ENCODE measurements at places on chromosomes 6 and 20. TPM values are rescaled to one million over a fixed set of nuclear protein-coding genes. Genes with fewer than 3 reads are reported as not detected.

DNA sequence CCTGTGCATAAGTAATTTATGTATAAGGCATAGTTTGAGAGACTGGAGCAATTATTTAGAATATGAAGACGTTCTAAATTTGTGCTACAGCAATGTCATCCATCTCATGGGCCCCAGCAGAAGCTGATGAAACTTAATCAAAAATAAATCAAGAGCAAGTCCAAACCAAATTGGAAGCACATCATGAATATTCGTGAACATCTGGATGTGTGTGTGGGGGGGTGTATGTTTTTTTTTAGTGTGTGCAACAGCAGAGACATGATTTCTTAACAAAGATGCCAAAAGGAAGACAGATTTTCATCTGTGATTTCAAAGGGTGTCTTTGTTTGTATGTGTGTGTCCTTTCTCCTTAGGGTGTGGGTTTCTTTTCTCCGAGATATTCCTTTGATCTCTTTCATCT lies 58.9 kb downstream of the SASH1 start:
- no peaks in the 10 kb centered on the region for H3K27me3 ChIP-seq
- no peak overlapping the region for H3K27ac ChIP-seq
- no peak for DNase-seq
- peaks cover 6% of the 10 kb centered on the region for H3K4me1 ChIP-seq
- H3K36me3 ChIP-seq = no peaks in the 10 kb centered on the region

HAO1 gene
- total RNA-seq = not detected

NT5E gene
- total RNA-seq = 281 TPM

DNA sequence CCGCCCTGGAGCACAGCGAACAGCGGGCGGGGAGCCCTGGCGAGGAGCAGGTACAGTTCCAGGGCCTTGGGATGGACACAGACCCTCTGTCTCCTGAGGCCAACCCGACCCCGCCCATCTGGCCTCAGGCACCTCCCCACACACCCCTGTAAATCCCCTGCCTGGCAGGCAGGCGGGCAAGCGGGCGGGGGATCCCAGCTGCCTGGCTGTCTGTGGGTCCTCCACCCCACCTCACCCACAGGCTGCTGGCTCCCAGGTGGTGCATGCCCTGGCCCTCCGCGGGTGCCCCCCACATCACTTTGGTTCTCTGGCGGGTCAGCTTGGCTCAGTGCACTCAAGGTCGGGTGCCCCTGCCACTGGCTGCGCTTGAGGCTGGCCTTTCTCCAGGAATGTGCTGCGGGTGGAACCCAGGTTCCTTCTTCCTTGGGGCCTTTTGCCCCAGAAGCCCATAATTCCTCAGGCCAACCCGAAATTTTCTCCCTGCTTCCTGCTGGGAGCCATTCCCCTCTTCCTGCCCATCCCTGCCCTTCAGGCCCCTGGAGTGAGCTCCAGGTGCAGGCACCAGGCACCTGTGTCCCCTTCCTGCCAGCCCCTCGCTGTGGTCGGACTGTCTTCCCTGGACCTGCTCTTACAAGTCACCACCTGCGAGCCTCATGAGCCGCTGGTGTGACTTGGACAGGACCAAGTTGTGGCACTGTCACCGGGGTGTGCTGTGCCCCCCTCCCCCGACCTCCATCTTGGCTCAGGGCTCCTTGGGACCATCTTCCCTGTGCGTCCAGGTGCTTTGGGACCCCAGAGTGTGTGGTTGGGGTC lies 5.3 kb upstream of the TNFRSF6B start:
- no peak overlapping the region for H3K4me3 ChIP-seq
- peaks cover 14% of the 10 kb centered on the region for H3K4me1 ChIP-seq
- DNase-seq = no peak
- no peak overlapping the region for H3K27ac ChIP-seq
- peaks cover 9% of the 10 kb centered on the region for H3K36me3 ChIP-seq
- no peaks in the 10 kb centered on the region for H3K27me3 ChIP-seq

DNA sequence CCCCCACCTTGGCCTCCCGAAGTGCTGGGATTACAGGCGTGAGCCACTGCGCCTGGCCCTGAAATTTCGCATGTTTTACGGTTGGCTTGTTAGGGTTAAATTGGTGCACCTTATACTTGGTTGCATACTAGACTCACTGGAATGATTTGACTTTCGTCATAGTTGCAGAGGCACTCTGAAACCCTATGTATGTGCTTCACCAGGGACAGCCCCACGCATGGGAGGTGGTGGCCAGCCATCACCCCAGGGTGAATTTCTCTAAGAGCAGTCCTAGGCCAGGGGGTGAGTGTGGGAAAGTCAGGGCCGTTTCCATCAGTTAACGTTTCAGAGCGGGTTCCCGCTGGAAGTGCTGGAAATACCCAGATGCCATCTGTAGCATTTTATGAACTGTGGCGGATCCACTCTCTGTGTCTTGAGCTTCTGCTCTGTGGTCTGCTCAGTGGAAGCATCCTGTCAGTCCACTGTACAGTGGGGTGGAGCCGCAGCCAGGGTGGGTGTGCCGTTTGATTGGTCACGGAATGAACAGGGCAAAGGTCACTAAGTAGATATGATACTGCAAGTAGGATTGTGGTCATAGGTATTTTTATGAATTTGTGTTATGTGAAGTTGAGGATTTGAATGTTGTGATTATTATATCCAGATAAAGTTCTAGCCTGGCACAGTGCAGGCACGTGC lies 13.2 kb downstream of the DNAJC5 start:
- no peak for DNase-seq
- H3K36me3 ChIP-seq = peaks cover 5% of the 10 kb centered on the region
- H3K4me3 ChIP-seq = no peak overlapping the region
- no peak overlapping the region for H3K27ac ChIP-seq

PDE7B gene
- 12.4 TPM for total RNA-seq

DNA sequence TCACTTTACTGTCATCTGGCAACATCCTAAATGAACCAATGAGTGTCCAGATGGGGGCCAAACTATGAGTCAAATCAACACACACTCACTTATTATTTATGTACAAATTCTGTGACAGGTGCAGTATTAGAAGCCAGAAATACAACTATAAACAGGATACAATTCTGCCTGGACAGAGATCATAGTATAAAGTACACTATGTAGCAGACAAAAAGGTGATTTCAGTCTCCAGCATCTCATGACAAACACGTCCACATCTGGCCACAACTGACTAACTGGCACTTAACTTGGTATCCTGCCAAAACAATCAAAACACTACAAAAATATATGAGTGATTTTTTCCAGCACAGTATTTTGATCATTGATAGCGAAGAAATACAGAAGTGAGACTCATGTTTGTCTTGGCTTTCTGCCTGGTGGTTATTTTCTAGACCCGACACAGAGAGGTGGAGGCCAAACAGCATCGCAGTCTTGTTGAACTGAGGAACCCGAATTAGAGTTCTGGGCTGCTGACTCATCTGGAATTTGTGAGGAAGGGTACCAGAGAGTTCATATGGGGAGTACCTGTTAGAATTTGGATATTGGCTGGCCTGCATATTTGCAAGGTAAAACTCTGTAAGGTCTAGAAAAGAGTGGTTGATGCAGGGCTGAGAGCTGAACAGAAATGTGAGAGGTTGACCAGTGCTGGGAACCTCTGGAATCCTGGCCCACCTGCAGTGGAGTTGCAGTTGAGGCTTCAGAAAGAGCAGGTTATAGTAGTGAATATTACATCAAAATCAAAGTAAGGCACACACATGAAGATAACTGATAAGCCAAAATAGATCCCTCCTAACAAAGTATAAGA lies 475.2 kb downstream of the PTPRT start:
- no peaks in the 10 kb centered on the region for H3K27me3 ChIP-seq
- no peaks in the 10 kb centered on the region for H3K36me3 ChIP-seq
- H3K4me3 ChIP-seq = no peak overlapping the region
- H3K4me1 ChIP-seq = no peaks in the 10 kb centered on the region
- DNase-seq = no peak
- H3K27ac ChIP-seq = no peak overlapping the region

SYCP2L gene
- not detected for total RNA-seq

DNA sequence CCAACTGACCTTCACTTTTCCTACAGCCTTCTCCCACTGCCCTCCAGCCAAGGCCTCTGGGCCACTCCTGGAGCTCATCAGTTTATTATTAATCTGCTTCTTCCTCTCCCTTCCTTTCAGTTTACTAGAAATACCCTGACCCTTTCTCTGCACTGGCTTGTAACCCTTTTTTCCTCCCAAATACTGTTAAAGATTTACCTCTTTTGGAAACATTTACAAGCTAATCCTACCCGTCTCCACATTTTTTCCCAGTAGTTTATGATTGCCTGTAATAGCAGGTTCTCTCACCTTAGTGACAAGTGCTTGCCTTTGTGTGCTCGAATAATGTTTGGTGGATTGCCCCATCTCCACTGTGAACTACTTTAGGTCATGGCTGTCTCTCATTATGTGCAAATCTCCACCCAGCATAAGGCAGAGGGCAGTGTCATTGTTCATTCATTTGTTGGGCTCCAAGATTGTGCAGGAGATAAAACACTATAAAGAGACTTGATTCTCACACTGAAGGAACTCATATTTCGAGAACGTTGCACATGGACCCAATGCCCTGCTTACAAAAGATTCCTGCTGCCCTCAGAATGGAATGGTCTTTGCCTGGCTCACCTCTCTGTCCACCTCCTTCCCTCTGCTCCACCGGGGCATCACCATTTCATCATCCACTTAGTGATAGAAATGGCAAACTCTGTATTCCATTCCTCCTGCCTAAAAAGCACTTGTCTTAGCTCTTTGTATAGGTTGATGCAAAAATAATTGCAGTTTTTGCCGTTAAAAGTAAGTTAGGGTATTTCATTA lies 491.1 kb downstream of the UTRN start:
- H3K4me1 ChIP-seq = no peaks in the 10 kb centered on the region
- no peak overlapping the region for H3K4me3 ChIP-seq
- no peaks in the 10 kb centered on the region for H3K27me3 ChIP-seq
- H3K27ac ChIP-seq = no peak overlapping the region
- no peak for DNase-seq

- H3K27ac ChIP-seq = no peak overlapping the region
- DNase-seq = peak; percentile 32
- H3K27me3 ChIP-seq = no peaks in the 10 kb centered on the region
- peaks cover 7% of the 10 kb centered on the region for H3K4me1 ChIP-seq
- H3K36me3 ChIP-seq = no peaks in the 10 kb centered on the region
- H3K4me3 ChIP-seq = no peak overlapping the region
Measured at GRCh38 chr6:110703010-110703905, 112.0 kb downstream of the CDK19 start.

- H3K36me3 ChIP-seq = no peaks in the 10 kb centered on the region
- no peak overlapping the region for H3K4me3 ChIP-seq
- H3K27ac ChIP-seq = no peak overlapping the region
- no peak for DNase-seq
- H3K27me3 ChIP-seq = no peaks in the 10 kb centered on the region
Measured at GRCh38 chr6:124769811-124770544, 192.3 kb upstream of the RNF217 start.

- H3K4me3 ChIP-seq = no peak overlapping the region
- H3K4me1 ChIP-seq = no peaks in the 10 kb centered on the region
- no peaks in the 10 kb centered on the region for H3K36me3 ChIP-seq
- no peak for DNase-seq
- H3K27ac ChIP-seq = no peak overlapping the region
Measured at GRCh38 chr6:40436685-40437604, 150.2 kb downstream of the LRFN2 start.
